ENCODE measurements at places on chromosomes 1 and 21.

DNA sequence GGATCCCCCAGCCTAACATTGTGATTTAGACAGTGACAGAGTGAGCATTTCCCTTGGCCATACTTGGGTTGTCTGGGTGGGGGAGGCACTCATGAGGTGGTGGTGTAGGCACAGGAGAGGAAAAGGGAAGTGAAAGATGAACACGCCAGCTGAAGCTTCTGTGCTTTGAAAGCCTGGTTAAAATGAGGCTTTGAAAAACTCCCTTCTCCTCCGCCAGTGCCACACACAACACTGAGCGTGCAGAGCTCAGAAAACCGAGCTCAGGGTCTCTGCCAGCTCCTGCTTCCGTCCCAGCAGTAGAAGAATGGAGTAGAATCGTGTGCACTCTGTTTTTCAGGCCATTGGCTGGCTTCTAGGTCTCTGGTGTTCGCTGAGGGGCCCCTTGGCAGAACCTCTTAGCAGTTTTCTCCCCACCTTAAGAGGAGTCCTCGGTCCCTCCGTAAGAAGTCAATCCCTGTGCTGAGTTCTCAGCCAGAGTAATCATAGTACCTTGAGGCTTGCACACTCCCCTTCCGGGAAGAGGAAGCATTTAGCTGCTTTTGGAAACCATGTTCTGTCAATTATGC, 12.9 kb downstream of the PLEKHM2 start:
- DNase-seq, result no peak

DNA sequence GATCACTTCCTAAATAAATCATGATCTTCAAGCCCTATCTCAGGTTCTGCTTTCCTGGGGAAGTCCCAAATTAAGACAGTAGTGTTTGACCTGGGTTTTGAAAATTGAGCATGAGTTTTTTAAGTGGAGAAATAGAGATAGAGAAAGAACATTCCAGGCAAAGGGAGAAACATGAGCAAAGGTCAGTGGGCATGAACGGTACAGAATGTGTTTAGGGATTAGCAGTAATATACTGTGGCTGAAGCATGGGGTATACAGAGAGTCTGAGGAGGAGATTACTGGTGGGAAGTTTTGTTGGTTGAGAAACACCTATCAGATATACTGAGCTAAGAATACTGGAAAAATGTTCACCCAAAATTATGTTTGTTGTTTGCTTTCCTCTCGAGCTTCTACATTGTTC, 15.2 kb upstream of the MYSM1 start:
- no peak for DNase-seq

DNA sequence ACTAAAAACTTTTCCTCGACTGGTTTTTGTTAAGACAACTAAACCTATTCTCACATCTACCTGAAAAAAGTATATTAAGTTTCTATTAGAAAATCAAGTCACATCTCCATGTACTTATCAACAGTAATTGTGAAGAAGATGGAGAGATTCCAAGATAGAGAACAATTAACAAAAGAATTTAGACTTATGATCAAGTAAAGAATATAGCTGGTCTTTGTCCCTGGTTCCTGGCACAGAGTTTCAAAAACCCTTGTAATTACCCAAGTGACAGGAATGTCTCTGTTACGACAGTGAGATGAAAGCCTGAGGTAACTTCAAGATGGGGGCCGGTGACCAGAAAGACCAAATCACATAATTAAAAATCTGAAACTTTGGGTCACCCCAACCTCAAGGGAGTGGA, 91.6 kb downstream of the ASH1L start:
- DNase-seq, result no peak

DNA sequence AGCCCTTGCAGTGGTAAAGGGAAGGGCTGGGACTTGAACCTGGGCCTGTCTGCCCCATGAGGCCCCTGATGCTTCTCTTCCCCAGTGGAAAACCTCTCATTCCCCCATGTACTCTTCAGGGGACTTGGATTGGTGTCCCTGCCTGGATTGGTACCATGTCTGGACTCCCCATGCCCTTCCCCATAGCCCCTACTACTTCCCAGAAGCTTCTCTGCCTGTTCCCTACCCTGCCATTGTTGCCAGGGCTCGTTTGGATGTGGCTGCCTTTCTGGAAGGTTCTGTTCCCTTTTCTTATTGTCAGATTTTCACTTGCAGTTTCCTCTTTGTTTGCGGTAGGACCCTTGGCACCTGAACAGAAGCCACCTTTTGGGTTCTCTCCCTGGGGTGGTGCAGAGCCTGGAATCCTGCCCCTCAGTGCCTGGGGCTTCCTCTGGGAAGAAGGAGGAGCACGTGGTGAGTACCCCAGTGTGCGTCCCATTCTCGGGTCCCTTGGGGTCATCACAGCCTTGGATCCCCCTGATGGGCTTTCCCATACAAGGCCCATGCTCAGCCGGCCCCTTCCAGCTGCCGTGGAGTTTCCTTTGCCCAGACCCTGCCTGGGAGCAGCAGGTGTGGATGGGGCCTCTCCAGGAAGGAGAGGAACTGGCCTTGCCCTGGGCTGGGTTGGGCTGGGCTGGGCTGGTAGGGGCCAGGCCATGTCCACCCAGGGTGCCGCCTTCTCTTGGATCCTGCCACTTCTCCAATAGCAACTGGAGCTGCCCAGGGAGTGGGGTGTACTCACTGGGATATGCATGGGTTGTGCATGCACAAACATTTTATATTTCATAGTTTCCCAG, 281.1 kb downstream of the PTPRU start:
- no peak for DNase-seq

- DNase-seq, result no peak
These were observed 120.4 kb upstream of the IRF2BP2 start for GRCh38 chr1:234730475-234730769.

- DNase-seq, result no peak
These were observed 160.9 kb upstream of the UBE2U start for GRCh38 chr1:64042331-64043100.

GRCh38 chr1:231604276-231604621, 22.3 kb upstream of the DISC1 start:
- DNase-seq, result no peak

Data from NCI-H2081 treated with DMSO at 0.1 percent for 48 hours (cell line).